ENCODE measurements at places on chromosomes 11 and 22.

DNA sequence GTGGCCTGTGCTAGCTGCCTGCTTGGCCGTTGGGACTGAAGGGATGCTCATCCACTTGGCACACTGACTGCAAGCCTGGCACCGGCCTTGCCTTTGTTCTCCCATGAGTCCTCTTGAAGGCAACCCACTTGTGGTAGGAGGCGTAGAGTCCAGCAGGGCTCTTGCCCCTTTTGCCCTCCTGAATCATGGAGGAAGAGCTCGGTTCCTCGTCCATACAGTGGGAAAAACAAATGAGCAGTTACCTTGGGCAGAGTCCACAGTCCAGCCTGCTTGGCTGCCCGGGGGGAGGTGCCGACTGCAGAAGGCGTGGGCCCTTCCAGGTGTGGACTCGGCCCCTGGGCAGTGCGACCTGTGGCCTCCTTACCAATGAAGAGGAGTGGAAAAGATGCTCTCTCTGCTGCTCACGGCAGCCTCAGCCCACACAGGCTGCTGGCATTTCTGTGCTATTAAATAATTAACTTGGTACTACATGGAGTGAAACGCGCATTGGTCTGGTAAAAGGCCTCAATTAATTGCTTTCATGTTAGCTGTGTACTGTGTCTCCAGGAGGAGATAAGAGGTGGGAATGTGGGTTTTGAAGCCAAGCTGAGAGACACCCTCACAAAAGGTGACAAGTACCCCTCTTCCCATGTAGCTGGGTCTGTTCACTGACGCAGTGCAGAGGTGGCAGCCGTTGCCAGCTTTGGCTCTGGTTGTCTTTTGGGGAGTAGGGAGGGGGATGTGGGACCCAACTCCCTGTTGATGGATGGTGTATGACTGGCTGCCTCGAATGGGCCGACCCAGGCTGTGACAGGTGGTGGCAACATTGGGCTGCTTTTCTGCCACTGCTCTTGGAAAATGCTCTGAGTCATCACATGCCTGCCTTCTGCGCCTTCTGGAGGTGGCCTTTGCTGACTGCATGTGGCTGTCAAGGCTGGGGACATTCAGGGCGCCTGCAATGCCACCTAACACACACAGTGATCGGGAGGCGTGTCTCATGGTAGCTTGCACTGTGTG is 26.8 kb upstream of the B3GAT1 start:
- no peak for DNase-seq

DNA sequence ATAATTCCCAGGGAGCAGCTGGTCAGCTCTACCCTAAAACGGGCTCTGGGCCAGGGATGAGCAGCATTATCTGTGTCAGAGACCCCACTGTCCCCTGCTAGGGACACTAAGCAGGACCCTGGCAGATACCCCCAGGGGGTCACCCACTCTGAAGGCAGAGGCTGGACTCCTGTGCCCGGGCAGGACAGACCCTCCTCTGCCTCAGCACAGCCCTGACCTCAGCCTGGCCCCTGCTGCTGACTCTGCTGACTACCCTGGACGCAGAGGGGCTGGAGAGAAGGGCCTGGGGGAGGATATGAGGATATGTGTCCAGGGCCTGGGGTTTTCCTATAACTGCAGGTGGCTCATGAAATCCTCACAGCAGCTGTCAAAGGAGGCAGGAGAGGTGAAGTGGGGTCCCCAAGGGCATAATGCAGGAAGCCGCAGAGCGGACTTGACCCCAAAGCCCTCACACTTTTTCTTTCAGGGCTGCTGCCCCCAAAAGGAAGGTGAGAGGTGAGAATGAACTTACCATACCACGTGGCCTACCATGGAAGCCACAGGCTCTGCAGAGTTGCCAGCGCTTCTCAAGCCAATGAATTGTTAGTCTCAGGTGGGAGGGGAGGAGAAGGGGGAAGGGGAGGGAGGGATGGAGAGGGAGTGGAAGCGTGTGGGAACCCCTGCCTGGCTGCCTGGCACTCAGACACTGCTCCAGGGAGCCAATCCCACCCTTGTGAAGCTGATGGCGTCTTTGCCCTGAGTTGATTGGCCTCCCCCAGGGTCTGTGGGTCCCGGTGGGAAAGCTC is 76.7 kb upstream of the WNT11 start:
- DNase-seq, result no peak

- no peak for DNase-seq
Observed at GRCh38 chr11:118017631-118018315, 31.6 kb downstream of the IL10RA start.

GRCh38 chr11:119774172-119774763 is 45.3 kb upstream of the NECTIN1 start:
- DNase-seq, result no peak

DNA sequence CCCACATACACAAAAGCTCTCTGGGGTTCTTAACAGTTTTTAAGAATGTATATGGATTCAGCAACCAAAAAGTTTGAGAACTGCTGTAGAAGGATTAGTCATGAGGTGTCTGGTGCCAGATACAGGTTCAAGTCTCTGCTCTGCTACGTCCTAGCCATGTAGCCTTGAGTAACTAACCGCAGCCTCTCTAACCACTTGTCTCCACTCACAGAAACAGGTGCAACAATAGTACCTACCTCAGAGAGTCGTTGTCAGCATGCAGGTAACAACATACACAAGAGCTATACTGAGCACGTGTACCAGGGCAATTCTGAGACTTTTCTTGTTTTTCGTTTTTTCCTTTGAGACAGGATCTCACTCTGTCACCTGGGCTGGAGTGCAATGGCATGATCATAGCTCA is 26.9 kb downstream of the CBX7 start:
- no peak for DNase-seq

GRCh38 chr22:27915986-27916385 is 3.1 kb downstream of the PITPNB start:
- no peak for DNase-seq

GRCh38 chr11:6410695-6411430 is 8.0 kb downstream of the APBB1 start:
- DNase-seq, result no peak

- no peak for DNase-seq
Observed at GRCh38 chr22:34776817-34777216, 289.1 kb upstream of the ISX start.

DNA sequence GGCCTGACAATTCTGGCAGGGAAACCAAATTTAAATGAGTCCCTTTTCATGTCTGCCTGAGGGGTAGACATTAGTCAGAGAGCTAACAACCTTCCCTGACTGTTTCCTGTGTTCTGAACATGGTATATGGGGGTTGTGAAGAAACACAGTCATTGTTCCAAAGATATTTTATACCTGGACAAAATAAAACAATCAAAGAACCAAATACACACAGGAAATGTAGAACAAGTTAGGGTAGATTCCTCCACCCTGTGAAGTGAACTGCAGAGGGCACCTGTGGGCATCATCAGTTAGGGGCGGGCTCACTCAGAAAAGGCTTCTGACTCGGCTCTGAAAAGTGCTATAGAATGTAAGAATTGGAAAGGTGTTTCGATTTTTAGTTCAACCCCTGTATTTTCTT is 231.9 kb upstream of the CADM1 start:
- DNase-seq, result no peak

DNA sequence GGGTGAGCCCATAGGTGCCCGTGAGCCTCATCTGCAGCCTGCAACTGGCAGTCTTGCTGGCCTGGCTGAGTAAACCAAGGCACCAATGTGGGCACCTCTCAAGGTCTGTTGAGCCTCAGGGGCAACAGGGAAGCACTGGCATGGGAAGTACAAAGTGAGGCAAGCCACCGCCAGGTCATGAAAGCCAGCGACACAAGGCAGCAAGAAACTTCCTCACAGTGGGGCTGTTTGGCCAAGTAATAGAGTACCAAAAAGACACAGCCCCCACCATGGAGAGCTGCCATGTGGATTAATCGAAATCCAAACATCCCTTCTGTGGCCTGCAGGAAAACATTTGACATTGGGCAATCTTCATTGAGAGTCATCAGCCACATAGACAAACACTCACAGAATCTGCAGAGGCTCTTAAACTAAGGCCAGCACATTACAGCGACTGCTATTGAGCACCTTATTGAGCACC is 43.6 kb upstream of the FIBIN start:
- DNase-seq, result no peak

GRCh38 chr11:33618351-33618710 is 82.3 kb downstream of the C11orf91 start:
- no peak for DNase-seq

GRCh38 chr11:9982127-9982795 is 311.8 kb downstream of the SBF2 start:
- DNase-seq, result no peak

- no peak for DNase-seq
Observed at GRCh38 chr11:131668500-131669400, 298.3 kb downstream of the NTM start.

DNA sequence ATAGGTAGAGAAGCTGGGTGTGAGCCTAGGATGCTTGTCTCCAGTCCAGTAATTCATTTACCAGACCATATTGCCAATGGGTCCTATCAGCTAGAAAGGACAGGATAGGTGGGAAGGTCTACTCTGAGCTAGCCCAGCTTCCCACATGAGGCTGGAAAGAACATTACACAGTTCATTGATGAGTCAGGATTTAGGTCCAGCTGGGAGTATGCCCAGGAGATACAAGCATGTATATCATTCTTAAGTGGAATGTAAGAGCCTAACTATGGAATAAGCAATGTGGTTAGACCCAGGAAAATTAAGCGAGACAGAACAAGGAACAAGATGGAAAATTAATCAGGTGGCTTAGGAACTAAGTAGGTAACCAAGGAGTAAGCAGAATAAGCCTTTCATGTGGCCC is 59.0 kb upstream of the TBCEL start:
- no peak for DNase-seq

- DNase-seq, result peak; percentile 42
Observed at GRCh38 chr11:61392981-61393595, 701 bp downstream of the TMEM216 start.

DNA sequence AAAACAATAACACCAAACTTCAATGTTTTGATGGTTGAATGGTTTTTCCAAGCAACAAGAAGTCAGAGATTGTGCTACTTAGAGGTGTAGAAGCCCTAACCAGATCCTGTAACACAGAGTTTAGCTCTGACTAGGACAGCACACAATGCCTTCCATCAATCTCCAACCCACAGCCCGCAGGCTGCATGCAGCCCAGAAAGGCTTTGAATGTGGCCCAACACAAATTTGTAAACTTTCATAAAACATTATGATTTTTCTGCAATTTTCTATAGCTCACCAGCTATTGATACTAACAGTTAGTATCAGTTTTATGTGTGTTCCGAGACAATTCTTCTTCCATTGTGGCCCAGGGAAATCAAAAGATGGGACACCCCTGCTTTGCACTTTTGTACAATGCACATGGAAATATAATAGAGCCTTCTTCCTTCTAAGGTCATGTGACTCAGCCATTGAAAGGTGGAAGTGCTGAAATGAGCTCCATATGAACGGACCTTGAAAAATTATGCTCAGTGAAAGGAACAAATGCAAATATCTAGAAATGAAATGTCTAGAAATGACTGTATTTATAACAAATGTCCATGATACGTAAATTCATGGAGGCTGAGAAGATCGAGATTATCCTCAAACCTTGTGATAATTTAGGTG is 47.6 kb upstream of the VPREB1 start:
- DNase-seq, result no peak

- DNase-seq, result no peak
Observed at GRCh38 chr22:25680956-25681355, 61.0 kb upstream of the MYO18B start.

DNA sequence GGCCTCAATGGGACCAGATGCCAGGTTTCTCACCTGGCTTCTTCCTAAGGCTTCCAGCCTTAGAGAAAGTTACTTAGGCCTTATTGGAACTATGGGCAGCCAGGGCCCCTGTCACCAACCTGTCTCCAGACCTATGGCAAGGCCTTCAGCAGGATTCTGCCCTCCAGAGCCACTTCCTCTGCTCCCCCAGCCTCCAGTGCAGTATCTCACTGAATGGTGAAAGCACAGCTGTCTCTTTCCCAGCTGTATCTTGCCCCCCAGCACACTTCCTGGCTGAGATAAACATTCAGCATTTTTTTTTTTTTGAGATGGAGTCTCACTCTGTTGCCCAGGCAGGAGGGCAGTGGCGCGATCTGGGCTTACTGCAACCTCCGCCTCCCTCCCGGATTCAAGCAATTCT is 1.5 kb downstream of the SLC2A11 start:
- DNase-seq, result no peak

DNA sequence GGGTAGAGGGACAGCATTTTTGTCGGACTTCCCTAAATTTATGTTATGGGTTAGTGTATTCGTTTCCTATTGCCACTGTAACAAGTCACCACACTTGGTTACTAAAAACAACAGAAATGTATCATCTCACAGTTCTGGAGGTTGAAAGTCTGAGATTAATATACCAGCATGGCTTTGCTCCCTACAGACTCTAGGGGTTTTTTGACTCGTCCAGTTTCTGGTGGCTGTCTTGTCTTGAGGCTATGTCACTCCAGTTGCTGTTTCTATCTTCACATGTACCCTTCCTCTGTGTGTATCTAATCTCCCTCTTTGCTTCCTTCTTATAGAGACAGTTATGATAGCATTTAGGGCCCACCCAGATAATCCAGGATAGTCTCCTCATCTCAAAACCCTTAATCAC is 9.1 kb upstream of the CCDC179 start:
- no peak for DNase-seq

GRCh38 chr22:25334162-25334490 is 114.7 kb downstream of the CRYBB2 start:
- DNase-seq, result no peak

- no peak for DNase-seq
Observed at GRCh38 chr11:78441956-78442355, 24.3 kb upstream of the GAB2 start.

DNA sequence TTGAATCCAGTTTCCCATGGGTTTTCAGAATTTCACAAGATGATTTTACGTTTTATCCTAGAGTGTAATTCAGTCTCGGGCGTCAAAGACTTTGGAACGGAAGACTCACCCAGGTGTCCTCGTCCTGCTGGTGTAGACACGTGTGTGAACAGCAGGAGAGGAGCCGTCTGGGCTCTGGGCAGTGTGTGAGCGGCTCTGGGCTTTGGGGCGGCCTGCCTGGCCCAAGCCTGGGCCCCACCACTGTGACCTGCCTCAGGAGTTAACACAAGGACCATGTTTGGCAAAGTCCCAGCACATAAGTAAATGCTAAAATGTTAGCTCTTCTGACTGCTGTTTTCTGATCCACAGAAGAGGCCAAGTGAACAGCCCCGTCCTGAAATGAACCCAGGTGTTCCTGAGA is 1093.3 kb downstream of the BRD1 start:
- DNase-seq, result no peak

- no peak for DNase-seq
Observed at GRCh38 chr11:61793829-61794204, 1.1 kb downstream of the FEN1 start.

- no peak for DNase-seq
Observed at GRCh38 chr11:66529069-66529468, 16.8 kb downstream of the ZDHHC24 start.

- no peak for DNase-seq
Observed at GRCh38 chr11:119880143-119880542, 151.1 kb upstream of the NECTIN1 start.

GRCh38 chr11:63608353-63609345 is 5.6 kb downstream of the PLAAT3 start:
- DNase-seq, result no peak

Measured in naive thymus-derived CD4-positive, alpha-beta T cell (primary cell).